ENCODE measurements at places on chromosomes 2 and 18.

- no peaks in the 10 kb centered on the region for H3K4me1 ChIP-seq
- no peak for DNase-seq
- H3K4me3 ChIP-seq: no peak overlapping the region
- H3K27ac ChIP-seq: no peak overlapping the region
- H3K36me3 ChIP-seq: no peaks in the 10 kb centered on the region
- no peaks in the 10 kb centered on the region for H3K27me3 ChIP-seq
Observed at GRCh38 chr2:82986899-82987298, 1472.2 kb downstream of the SUCLG1 start.

GRCh38 chr18:8813611-8814010 is 108.3 kb downstream of the MTCL1 start:
- H3K4me1 ChIP-seq: no peaks in the 10 kb centered on the region
- DNase-seq: no peak
- H3K36me3 ChIP-seq: no peaks in the 10 kb centered on the region
- H3K27me3 ChIP-seq: no peaks in the 10 kb centered on the region
- no peak overlapping the region for H3K4me3 ChIP-seq

- no peaks in the 10 kb centered on the region for H3K36me3 ChIP-seq
- no peaks in the 10 kb centered on the region for H3K4me1 ChIP-seq
- H3K27me3 ChIP-seq: no peaks in the 10 kb centered on the region
- no peak overlapping the region for H3K27ac ChIP-seq
- DNase-seq: no peak
Observed at GRCh38 chr2:177818412-177818811, 254.2 kb downstream of the PDE11A start.

- H3K27me3 ChIP-seq: no peaks in the 10 kb centered on the region
- H3K27ac ChIP-seq: no peak overlapping the region
- H3K36me3 ChIP-seq: peaks cover 11% of the 10 kb centered on the region
- H3K4me3 ChIP-seq: no peak overlapping the region
- no peak for DNase-seq
Observed at GRCh38 chr2:173952267-173953046, 12.7 kb downstream of the SP3 start.

- H3K4me3 ChIP-seq: no peak overlapping the region
- H3K27me3 ChIP-seq: no peaks in the 10 kb centered on the region
- no peaks in the 10 kb centered on the region for H3K4me1 ChIP-seq
- H3K27ac ChIP-seq: no peak overlapping the region
- no peaks in the 10 kb centered on the region for H3K36me3 ChIP-seq
- DNase-seq: no peak
Observed at GRCh38 chr2:217691920-217692666, 310.7 kb downstream of the TNS1 start.

GRCh38 chr2:58056192-58056916 is 9.7 kb downstream of the VRK2 start:
- H3K36me3 ChIP-seq: peaks cover 3% of the 10 kb centered on the region
- no peaks in the 10 kb centered on the region for H3K4me1 ChIP-seq
- H3K27me3 ChIP-seq: no peaks in the 10 kb centered on the region
- DNase-seq: no peak
- H3K4me3 ChIP-seq: no peak overlapping the region

- peaks cover 37% of the 10 kb centered on the region for H3K4me1 ChIP-seq
- H3K27me3 ChIP-seq: peaks cover 39% of the 10 kb centered on the region
- DNase-seq: no peak
- H3K4me3 ChIP-seq: no peak overlapping the region
- H3K36me3 ChIP-seq: no peaks in the 10 kb centered on the region
- no peak overlapping the region for H3K27ac ChIP-seq
Observed at GRCh38 chr2:109526442-109526970, 87.3 kb downstream of the SEPTIN10 start.

- no peaks in the 10 kb centered on the region for H3K4me1 ChIP-seq
- DNase-seq: no peak
- no peak overlapping the region for H3K4me3 ChIP-seq
- H3K27ac ChIP-seq: no peak overlapping the region
Observed at GRCh38 chr2:127580167-127581049, 44.9 kb downstream of the MYO7B start.

DNA sequence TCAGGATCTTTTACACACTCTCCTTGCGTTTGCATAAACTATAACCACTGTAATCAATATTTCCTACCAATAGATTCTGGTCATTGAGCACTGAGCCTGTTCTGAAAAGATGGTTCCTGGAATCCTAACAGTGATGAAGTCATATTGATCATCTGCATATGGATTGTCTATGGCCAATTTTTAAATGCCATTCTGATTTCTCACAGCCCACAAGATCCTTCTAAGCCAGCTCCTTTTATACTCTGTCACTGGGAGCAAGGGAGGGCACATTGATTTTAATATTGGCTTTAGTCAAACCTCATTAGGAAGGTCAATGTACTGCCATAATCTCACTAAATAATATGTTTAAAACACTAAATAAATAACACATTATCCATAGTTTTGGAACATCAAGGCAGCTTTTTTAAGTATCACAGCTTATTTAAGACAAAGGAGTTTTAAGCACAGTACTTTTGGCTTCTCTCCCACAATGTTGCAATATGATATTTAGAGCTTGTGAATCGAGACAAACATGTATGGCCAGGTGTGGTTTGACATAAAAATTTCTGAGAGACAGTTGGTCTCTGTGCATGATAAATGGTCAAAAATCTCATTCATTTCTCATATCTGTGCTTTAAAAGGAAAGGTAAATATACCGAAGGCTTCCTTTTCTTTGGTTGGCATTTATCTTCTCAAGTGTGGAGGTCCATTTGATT is 267.3 kb downstream of the MTX2 start:
- no peak overlapping the region for H3K4me3 ChIP-seq
- no peak for DNase-seq
- no peak overlapping the region for H3K27ac ChIP-seq
- H3K36me3 ChIP-seq: no peaks in the 10 kb centered on the region
